Dermis microvascular lymphatic vessel endothelial cell (primary cell): ENCODE measurements at places on chromosomes 7 and 10. TPM values are rescaled to one million over a fixed set of nuclear protein-coding genes. Genes with fewer than 3 reads are reported as not detected.

The LIPJ gene
- not detected in 2 replicates for total RNA-seq

The HMX3 gene
- not detected in 2 replicates for total RNA-seq

The NODAL gene
- not detected in 2 replicates for total RNA-seq

The PAOX gene
- total RNA-seq = 3.1 and 6.6 TPM in 2 replicates

The SPACDR gene
- 0.39 and 0.76 TPM in 2 replicates for total RNA-seq
